Nephron progenitor cell (in vitro differentiated cells): ENCODE measurements at places on chromosomes 2 and 18.

DNA sequence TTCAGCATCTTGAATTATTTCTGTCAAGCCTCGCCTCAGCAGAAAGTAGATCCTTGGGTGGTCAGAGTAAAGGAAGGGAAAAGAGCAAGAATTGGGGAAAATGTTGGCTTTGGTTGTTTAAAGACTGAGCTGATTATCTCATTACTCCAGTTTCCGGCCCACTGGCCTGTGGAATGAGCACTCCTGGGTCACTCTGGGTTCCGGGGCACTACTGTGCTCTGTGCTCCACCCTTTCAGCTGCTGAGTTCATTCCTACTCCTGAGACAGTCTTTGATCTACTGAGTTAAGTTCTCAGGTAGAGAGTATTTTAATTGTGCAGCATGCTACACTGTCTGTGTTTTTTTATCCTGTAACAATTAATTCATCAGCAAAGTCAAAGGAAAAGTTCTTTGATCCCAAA, 427.7 kb downstream of the CDH2 start:
- peak; percentile 5 for DNase-seq

GRCh38 chr18:48229552-48229981, 179.6 kb downstream of the ZBTB7C start:
- DNase-seq: peak; percentile 20

GRCh38 chr2:218962859-218963492, 3.5 kb downstream of the CDK5R2 start:
- peak; percentile 100 for DNase-seq

DNA sequence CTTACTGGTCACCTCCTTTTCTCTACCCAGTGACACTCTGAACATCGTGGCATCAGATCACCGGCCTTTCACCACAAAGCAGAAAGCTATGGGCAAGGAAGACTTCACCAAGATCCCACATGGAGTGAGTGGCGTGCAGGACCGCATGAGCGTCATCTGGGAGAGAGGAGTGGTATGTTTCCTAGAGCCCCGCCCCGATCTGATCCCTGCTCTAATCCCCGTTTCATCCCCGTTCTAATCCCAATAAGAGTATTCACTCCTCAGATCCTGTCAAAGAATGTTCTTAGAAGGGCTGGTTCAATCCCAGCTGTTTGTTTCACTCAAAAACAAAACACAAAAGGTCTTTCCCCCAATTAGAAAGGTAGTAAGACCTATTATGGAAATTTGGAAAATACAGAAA, 30.4 kb upstream of the MAPRE3 start:
- no peak for DNase-seq

GRCh38 chr2:76075126-76075525, 364.4 kb upstream of the GCFC2 start:
- DNase-seq: no peak

- no peak for DNase-seq
Observed at GRCh38 chr2:224951723-224952481, 90.4 kb downstream of the DOCK10 start.

GRCh38 chr2:88197732-88198131, 27.6 kb downstream of the THNSL2 start:
- DNase-seq: no peak

DNA sequence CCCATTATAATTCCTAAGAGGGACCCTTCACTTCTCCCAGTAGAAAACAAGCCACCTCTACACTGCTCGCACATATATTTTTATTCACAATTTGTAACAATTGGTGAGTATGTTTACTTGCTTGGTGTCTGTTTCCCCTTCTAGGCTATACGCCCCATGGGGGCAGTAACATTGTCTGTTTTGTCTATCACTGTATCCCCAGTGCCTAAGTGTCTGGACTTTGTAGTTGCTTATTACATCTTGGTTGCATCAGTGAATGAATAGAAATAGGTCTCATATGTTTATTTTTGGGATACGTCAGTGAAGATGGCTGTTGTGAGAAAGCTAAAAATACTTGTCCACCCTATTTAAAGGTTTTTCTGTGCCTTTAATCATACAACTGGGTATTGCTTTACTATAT, 87.4 kb upstream of the ITGB6 start:
- no peak for DNase-seq

DNA sequence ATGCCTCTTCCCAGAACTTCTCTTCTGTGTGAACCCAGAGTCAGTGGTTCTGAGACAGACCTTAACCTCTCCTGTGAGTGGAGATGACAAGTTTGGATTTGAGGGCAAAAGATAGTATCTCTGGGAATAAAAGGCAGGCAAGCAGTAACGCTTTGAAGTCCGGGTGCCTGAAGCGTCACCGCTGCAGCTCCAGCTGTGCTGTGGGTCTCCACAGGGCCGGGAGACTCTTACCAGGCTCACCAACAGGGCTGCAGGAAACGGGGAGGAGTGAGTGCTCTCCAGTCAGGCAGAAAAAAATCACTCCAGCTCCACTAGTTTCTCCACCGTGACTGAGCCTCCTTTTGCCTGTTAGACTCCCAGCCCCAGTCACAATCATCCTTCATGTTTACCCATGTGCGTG, 79.7 kb upstream of the MAP4K4 start:
- DNase-seq: peak; percentile 31

- DNase-seq: no peak
Observed at GRCh38 chr2:231919341-231920035, 6.7 kb downstream of the NPPC start.

GRCh38 chr2:175766880-175767279, 235.2 kb downstream of the LNPK start:
- DNase-seq: no peak

- DNase-seq: no peak
Observed at GRCh38 chr18:58838165-58838860, 26.4 kb upstream of the ZNF532 start.

- no peak for DNase-seq
Observed at GRCh38 chr2:66813976-66814375, 379.1 kb downstream of the MEIS1 start.

GRCh38 chr2:9984871-9985480, 33.5 kb downstream of the GRHL1 start:
- DNase-seq: no peak

GRCh38 chr2:104434318-104434792, 419.6 kb upstream of the POU3F3 start:
- DNase-seq: peak; percentile 30

- no peak for DNase-seq
Observed at GRCh38 chr2:167438206-167438605, 549.9 kb downstream of the XIRP2 start.

GRCh38 chr2:25445464-25445863, 103.7 kb upstream of the DNMT3A start:
- no peak for DNase-seq

DNA sequence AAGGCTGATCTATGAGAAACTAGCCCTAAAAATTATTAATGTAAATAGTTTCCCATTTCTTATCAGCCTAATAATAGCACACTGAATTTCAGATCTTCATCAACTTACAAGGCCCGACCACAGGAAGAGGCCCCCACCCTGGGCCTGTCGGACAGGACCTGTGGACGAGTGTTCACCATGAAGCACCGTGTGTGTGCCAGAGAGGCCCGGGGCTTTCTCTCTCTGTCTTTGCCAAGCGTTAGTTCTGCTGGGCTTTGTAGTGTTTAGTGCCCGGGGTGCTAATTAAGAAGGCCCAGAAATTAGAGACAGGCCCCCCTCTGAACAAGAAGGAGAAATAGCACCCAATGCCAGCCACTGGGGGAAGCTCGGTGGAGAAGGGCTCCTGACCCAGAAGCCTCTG, 265.7 kb downstream of the TWIST2 start:
- DNase-seq: no peak

DNA sequence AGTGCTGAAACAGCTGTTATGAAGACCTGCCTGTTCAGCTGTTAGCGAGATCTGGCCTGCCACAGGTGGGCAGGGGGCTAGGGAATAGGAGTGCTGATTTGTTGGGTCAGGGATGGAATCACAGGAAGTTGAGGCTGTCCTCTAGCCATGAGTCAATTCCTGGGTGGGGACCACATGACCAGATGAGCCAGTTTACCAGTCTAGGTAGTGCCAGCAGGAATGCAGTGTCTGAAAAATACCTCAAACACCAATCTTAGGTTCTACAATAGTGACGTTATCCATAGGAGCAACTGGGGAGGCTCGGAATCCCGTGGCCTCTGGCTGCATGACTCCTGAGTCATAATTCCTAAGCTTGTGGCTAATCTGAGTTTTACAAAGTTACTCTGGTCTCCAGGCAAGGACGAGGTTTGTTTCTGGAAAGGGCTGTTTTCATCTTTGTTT, 44.9 kb downstream of the DYSF start:
- no peak for DNase-seq

DNA sequence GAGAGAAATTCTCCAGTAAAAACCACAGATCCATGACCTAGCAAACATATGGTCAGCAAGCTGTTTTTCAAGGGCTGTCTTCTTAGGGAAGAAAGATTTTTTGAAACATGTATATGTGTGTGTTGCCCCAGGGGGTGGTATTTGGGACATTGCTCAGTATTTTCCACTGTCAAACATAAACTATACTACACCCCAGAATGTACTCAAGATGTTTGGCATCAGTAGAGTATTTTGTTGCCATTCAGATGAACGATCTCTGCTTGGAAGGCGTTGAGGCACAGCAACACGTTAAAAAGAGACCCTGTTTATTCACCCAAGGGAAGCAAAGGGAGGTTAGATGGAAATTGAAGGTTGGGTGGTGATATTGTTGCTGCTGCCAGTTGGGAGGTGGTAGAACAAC, 30.0 kb downstream of the EEF1B2 start:
- no peak for DNase-seq

GRCh38 chr2:239286901-239287300, 113.9 kb downstream of the HDAC4 start:
- DNase-seq: no peak
